K562 (cell line): ENCODE measurements at places on chromosomes 4 and X. TPM values are rescaled to one million over a fixed set of nuclear protein-coding genes. Genes with fewer than 3 reads are reported as not detected.

- no peak for DNase-seq
Observed at GRCh38 chr4:186621959-186622553, 66.7 kb upstream of the MTNR1A start.

DNA sequence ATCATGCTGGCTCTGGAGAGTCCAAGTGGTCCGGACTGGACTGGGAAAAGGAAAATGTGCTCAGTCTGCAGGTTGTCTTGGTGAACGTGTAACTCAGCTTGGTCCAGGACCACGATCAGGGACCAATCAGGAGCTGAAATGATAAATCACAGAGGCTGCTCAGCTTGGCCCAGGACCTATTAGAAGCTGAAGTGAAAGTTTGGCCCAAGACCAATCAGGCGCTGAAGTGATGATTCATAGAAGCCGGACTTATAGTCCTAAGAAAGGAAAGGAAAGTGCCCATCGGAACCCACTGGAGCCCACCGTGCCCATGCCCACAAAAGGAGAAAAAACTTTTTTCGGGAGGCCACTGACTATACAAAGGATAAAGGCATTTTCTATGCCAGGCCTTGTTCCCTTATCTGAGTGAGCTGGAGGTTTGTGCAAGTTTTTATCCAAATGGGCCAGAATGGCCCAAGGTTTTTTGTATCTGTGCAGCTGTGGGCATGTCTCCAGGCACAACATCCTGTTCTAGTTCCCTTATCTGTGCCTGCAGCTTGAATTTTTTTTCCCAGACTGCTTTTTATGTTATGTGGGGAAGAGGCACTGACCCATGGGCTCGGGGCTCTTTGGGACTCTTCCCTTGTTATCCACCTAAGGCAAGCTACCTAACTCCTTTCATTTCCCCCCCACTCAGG, 194.4 kb downstream of the FAM133A start:
- no peak for DNase-seq

GRCh38 chr4:25702848-25703247, 47.2 kb downstream of the SLC34A2 start:
- no peak for DNase-seq

GRCh38 chrX:151085207-151085606, 91.2 kb upstream of the GPR50 start:
- no peak for DNase-seq

DNA sequence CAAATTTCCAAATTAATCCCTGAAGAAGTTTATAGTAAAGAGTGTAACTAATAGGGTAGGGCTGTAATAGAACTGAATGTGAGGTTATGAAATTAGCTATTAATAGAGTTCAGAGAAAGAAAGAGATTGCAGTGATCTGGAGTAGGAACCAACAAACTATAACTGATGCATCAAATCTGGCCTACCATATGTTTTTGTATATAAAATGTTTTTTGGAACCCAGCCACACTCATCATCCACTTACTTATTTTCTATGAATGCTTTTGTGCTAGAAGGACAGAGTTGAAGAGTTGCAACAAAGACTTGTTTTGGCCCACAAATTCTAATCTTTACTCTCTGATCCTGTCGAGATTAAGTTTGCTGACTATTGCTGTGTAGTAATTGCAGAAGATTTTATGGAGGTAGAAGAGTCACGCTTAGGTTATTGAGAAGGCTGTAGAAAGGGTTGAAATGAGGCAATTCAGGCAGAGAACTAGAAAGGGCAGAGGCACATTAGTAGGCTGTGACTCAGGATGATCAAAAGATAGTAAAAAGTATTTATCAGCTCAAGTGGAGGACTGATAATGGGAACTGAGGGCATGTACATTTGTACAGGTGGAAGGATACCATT, 298.7 kb upstream of the EMCN start:
- no peak for DNase-seq

- no peak for DNase-seq
Observed at GRCh38 chrX:150934453-150934852, 36.0 kb upstream of the CD99L2 start.

GRCh38 chrX:40864972-40865371, 129.6 kb upstream of the MED14 start:
- DNase-seq: no peak

GRCh38 chr4:138428611-138429010, 186.5 kb upstream of the SLC7A11 start:
- DNase-seq: no peak

Gene MSL3
- total RNA-seq: 26.5 and 27.1 TPM in 2 replicates

Gene TMSB15A
- 0.49 TPM in 1 of 2 replicates, not detected in the other for total RNA-seq

Gene AKAP17A
- 24.2 TPM in 2 replicates for total RNA-seq

Gene IL13RA2
- not detected in 2 replicates for total RNA-seq
